SK-MEL-5 (cell line): ENCODE measurements at places on chromosomes 4 and X. TPM values are rescaled to one million over a fixed set of nuclear protein-coding genes. Genes with fewer than 3 reads are reported as not detected.

DNA sequence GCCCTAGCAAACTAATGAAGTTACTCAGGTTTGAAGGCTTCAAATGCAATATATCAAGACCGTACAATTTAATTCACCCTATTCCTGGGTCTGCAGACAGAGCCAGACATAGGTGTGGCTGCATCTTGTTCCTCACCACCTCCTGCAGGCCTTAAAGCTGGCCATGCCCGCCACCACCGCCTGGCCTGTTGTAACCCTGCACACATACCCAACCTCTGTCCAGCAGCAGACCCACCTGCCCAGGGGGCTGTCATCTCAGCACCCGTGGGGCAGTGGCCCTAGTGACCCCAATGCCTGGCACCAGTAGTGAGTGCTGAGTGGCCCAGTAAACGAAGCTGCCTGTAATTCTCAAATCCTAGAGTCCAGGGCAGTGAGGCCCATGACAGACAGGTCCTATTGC lies 40.7 kb downstream of the ZBTB49 start:
- no peak for DNase-seq

AFM gene
- total RNA-seq = not detected in 2 replicates

RPL39 gene
- 2,526 and 2,613 TPM in 2 replicates for total RNA-seq

BRS3 gene
- total RNA-seq = not detected in 2 replicates

MAGEE2 gene
- not detected in 2 replicates for total RNA-seq

DNA sequence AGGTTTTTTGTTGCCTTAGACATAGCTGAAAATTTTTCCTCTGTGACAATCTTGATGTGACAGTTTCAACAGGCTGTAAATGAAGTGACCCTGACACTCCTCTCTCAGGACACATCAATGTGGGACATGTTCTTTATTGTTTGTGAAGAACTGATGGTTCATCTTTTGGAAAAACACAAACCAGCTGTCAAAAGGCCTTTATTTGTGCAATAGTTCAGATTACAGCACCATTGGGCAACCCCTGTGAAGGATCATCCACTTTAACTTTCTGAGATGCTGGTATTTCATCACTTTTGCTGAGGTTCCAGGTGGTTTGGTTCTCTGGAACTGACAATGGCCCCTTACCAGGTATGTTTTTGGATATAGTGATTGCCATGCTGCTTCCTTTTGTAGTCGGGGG lies 40.3 kb downstream of the OSTC start:
- no peak for DNase-seq

HTATSF1 gene
- 46.7 and 47.8 TPM in 2 replicates for total RNA-seq

SPANXN3 gene
- total RNA-seq = not detected in 2 replicates
